ENCODE measurements at places on chromosomes 7 and 10.

DNA sequence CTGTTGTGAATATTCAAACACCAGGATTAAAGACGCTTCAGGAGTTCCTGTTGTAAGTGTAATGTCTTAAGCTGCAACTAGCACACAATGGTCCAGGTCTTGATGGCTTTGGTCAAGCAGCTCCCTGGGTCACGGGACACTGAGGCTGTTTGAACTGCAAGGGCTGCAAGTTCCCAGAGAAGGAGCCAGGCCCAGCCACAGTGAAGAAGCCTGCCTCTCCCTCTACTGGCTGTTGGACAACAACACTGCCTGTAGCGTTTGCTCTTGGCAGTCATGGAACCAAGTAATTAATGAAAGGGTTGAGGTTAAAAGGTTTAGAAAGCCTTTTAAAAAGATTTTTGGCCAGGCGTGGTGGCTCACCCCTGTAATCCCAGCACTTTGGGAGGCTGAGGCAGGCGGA, 31.9 kb upstream of the GUSB start:
- no peak for DNase-seq

GRCh38 chr7:7884855-7885254, 83.7 kb upstream of the GLCCI1 start:
- DNase-seq: no peak

DNA sequence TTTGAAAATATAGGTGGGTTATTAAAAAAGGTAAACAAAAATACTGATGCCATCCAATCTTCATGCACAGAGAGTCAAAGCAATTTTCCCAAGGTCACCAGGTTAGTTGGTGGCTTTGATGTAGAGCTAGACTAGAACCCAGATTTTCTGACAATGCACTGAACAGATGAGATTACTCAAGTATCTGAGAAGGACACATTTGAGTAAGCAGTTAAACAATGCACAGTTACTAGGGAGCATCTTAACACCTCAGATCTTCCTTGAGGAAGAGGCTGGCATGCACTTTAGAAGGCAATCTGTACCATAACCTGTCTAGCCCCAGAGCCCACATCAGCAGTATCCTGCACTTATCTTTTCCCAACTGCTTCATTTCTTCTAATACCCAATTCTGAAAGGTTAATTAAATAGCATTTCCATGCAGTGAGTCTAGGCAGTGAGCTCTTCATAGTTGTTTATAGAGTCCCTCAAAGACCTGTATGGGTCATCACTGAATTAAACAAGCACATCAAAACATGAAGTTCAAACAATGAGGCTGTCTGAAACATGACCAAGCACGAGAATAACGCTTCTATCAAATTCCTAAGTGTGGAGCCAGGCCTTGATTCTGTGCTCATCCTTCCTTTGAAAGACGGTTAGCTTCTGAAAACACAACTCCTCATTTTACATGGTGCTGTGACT, 38.2 kb upstream of the ANK3 start:
- no peak for DNase-seq

GRCh38 chr10:113970641-113971040, 73.0 kb upstream of the ADRB1 start:
- DNase-seq: no peak

All from D721Med (cell line).